ENCODE measurements at places on chromosomes 2 and 18.
A peak's percentile ranks its signal among the peaks of the same experiment; 100 is the strongest.

GRCh38 chr2:172011812-172012575 is 12.2 kb downstream of the METAP1D start:
- DNase-seq: no peak

GRCh38 chr2:195686564-195686963 is 29.5 kb downstream of the SLC39A10 start:
- DNase-seq: no peak

GRCh38 chr2:75627902-75628504 is 18.6 kb upstream of the MRPL19 start:
- peak; percentile 31 for DNase-seq

GRCh38 chr2:154882725-154883124 is 184.2 kb downstream of the KCNJ3 start:
- DNase-seq: no peak

- DNase-seq: no peak
Measured at GRCh38 chr2:30365201-30365600, 81.8 kb upstream of the LCLAT1 start.

DNA sequence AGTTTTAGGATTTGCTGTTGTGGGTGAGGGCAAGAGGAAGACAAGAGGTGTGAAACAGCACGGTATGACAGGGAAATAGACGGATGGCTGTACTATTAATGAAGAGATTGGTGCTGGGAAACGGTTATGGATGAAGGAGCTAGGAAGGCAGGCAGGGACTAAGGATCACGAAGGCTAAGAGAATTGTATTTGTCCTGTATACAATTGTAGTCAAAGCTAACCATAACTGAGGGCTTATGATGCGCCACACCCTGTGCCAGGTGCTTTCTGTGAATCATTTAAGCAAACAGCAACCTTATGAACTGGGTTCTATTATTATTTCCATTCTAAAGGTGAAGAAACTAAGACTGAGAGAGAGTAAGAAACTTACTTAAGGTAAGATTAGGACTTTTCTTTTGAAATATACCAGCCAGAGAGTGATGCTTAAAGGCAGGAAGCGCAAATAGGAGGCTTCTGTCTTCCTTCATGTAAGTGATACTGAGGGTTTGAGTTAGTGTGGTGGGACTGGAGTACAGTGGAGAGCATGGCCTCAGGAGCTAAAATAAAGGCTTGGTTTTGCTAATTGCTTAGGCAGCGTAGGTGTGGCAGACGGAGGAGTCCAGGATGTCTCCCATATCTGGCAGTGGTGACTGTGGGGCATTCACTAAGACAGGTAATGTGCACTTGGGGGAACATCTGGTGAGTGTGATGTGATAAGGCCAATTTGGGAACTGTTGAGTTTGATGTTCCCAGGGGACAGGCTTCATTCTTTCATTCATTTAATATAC is 85.8 kb downstream of the PLEKHM3 start:
- DNase-seq: no peak

DNA sequence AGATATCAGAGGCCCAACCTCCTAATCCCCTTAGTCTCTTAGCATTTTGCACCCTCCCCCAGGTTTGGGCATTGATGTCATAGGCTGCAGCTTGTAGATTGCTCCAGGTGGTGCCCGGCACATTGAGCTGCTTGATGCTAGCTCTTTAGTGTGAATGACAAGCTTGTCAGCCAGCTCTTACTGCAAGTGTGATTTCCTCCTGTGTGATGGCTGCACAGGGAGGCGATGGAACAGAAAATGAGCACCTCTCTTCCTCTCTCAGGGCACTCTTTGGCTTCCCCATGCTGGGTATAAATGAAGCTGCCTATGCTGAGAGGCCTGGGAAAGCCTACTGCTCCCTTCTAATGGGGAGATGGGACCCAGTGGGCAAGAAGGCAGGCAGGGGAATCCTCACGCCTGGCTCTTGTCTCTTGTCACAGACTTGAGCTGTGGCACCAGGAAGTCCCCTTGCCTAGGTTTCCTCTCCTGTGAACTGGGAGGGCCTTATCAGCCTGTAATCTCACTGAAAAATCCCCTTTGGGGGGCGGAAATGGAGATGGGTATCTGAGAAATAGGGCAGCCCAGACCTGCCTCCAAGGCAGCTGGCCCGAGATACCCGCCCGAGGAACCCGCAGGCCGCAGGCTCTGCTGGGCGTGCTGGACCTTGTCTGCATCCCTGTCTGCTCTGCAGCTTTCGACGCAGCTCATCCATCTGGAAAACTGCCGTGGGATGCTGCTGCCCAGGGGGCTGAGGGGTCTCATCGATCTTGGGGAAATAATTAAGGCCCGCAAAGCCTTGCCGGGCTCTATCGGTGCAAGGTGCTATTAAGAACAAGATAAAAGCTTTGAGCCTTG is 163.5 kb upstream of the CXCR4 start:
- no peak for DNase-seq

GRCh38 chr2:99977966-99978365 is 164.4 kb downstream of the AFF3 start:
- no peak for DNase-seq

DNA sequence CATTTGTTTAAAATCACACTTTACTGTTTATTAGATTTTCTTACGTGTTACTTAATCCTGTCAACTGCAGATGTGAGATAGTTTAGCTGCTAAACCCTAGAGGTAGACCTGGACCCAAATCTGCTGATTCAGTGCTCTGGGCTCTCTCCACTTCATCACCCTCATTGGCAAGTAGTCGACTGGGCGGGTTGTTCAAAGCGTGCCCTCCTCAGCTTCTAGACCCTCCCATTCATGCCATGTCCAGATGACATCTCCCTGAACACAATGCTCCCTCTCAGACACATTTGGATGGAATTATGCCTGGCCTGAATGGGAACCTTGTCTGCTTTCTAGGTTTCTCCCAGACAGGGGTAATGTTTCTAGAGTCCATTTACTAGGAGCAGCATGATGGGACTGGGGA is 43.7 kb downstream of the RPIA start:
- DNase-seq: no peak

Data from stimulated activated CD4-positive, alpha-beta T cell treated with anti-CD3 and anti-CD28 coated beads, TNF-alpha, amount 100 ng/mL, for 4 hours (primary cell).